ENCODE measurements at places on chromosomes 4 and X.

DNA sequence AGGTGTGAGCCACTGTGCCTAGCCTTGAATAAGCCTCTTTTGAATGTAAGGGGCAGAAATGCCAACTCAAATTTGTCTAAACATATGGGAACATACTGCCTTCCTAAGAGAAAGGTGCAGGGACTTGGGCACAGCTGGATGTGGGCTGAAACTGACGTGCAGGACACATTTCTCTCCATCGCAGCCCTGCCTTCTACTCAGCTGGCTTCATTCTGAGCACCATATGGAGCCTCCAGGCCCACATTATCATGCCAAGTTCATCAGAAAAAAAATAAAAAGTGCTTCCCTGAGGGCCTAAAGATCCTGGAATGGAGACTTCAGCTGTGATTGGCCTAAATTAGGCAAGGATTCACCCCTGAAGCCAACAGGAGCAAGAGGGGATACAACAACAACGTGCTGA lies 386.2 kb downstream of the RAB28 start:
- no peak for DNase-seq

- DNase-seq = no peak
Measured at GRCh38 chr4:46889410-46889809, 19.6 kb downstream of the COX7B2 start.

DNA sequence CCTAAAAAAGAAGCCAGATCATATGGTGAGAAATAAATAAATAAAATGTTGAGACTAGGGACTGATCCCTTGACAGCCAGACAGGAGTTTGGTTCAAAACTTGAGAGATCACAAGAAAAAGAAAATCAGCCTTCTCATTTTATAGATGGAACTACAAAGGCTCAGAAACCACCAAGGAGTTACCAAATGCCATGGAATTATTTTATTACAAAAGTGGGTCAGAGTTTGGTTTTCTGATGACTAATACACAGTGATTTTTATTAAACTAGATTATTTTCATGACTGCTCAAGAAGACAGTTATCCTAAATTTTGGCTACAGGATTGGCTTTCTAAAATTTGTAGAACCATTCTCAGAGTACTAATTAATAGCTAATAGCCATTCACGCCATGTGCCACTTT lies 6.2 kb downstream of the CXCL1 start:
- DNase-seq = no peak

DNA sequence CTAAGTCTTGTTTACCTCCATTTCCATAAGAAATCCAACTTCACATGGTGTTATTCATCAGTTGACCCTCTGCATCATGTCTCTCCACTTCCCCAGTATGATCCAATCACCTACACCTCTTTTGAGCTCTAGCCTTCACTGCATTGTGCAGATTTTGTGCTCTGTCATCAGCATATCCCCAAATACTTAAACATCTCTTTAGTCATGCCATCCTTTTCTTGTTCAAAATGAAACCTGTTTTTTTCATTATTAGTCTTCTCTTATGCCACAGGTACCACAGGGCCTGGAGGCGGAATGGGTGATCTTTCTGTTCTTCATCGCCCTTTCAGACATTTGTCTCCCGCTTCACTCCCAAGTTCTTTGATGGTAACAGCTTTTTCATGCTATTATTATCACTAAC lies 382.7 kb upstream of the GALNTL6 start:
- no peak for DNase-seq

DNA sequence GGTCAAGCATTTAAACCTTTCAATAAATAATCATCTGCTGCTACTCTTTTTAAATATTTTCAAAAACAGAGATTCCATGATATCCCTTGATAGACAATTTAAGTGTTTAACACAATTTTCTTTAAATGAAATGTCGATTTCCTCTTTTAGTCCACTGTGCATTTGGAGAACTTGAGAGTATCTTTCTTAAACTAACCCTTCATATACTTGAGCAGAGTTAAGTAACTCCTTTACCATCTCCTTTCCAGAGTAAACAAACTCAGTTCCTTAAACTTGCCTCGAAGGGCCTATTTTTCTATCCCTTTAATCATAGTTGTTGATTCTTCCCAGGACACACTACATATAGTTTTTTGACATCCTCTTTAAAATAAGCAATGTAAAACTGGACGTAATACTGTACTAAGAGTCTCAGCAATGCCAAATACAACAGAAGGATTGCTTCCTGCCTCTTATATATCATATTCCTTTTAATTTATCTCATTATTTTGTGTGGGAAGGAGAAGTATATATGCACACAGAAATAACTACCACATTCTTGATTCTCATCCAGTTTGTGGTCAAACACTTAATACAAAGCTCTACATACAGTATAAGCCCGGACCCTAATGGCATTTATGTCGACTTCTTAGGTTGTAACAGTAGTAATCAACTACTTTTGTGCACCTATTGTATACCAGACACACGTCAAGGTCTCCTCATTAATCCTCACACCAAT lies 22.8 kb downstream of the RAB28 start:
- no peak for DNase-seq

DNA sequence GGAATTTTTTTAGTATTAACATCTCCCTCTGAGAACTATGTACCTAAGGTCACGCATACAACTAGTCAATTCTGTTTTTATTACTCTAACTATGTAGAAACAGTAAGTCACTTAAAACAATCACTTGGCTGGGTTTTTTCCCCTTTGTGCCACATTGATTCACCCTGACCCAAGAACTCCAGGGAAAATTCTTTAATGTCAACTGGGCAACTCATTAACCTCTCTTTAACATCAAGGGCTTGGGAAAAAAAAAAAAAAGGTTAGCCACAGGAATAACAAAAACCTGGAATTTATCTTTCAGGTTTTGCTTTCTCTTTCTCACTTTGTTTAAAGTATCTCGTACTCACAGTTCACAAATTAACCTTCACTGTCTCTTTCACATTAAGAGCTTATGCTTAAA lies 8.1 kb downstream of the RPL9 start:
- no peak for DNase-seq

GRCh38 chr4:130186931-130187330 lies 1091.0 kb downstream of the C4orf33 start:
- no peak for DNase-seq

DNA sequence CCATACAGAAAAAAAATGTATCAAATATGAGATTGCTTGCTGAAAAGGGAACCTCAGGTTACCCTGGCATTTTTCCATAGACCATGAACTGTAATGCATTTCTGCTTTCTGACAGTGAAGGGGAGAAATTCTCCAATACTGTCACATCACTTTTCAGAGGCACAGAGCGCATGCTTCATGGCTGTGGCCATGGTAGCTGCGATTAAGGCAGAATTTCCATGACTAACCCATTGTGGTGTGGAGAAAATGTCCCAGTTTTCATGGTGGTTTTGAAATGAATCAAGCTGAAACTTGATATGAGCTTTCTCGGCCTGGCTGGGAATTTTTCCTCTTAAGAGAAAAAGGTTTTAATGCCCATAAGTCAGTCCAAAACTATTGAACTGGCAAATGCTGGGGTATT lies 39.5 kb upstream of the MAP3K15 start:
- no peak for DNase-seq

DNA sequence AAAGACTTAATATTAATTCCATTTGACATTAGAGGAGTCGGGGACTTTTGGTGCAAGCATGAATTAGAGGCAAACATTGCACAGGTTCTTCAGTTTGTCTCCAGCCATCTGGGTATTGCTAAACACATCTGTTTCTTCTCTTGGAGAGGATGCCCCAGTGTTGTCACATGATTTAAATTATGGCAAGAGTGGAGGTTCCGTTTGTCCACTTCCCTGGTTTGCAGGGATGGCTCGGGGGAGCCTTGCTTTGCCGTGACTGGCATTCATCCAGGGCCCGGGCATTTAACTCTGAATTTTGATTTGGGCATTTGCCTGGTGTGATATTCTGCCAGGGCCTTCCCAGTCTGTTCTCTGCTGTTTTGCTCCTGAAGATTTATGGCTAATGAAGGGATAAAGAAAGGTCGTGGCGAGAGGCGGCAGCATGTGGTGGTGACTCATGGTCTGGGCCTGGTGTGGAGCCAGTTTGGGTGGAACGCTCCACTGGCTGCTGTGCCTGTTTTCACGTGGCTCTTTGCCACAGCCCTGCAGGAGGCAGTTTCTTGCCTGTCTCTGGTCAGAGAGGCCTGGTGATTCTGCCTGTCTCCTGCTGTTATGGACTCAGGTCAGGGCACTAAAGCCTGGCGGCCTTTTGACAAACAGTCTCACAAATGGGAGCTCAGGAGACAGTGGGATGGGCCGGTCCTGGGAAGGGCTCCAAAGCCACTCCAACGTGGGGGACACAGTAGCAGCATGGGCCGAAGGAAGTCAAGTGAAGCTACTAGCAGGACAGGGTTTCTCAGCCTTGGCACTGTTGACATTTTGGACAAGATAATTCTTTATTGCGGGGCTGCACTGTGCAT lies 99.4 kb upstream of the PGRMC2 start:
- DNase-seq = no peak

DNA sequence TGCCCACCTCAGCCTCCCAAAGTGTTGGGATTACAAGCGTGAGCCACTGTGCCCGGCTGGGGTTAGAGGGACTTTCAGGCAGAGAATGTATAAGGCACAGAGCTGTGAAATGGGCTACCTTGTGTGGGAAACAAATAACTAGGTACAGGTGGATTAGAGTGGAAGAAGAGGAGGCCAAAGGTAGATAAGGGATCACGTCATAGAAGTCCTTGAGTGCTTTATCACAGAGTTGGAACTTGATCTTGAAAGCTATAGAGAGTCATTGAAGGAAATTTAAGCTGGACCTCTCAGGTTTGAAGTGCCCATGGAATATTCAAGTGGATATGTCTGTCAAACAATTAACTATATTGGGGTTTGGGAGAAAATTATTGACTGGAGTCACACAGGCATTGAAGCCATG lies 8.4 kb downstream of the N4BP2 start:
- DNase-seq = no peak

GRCh38 chrX:13685126-13685763 lies 3.7 kb upstream of the RAB9A start:
- no peak for DNase-seq

GRCh38 chr4:87853108-87853507 lies 20.3 kb downstream of the MEPE start:
- DNase-seq = no peak

GRCh38 chr4:127250577-127250976 lies 382.2 kb upstream of the INTU start:
- no peak for DNase-seq

GRCh38 chrX:6644411-6644810 lies 109.5 kb upstream of the VCX3A start:
- no peak for DNase-seq

GRCh38 chr4:115515366-115515765 lies 401.9 kb upstream of the NDST4 start:
- DNase-seq = no peak

- DNase-seq = no peak
Measured at GRCh38 chr4:38710053-38710452, 46.1 kb downstream of the KLF3 start.

DNA sequence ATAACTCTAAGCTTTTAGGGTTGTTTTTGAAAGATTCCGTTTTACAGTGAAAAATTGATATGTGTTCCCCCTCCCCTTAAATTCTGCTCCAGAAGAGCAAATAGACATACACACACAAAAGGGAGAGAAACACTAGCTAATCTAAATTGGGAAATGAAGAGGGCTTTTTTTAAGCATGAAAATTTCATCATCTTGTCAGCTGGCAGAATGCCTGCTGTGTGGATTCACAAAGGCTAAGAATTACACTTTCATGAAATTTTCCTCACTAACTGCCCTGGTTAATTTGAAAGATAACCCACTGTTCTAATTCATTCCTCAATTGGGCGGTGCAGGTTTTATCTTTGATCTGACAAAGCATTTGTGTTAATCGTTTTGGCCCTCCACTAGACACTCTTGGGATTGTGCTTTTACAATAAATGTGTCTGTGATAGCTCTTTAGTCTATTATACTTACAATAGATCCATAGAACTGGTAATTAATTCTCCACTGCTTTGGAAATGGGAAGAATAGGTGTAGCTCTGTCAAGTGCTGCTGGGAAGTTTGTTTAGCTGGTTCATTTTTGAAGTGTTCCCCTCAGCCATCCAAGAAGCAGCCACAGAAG lies 152.9 kb downstream of the POLA1 start:
- no peak for DNase-seq

DNA sequence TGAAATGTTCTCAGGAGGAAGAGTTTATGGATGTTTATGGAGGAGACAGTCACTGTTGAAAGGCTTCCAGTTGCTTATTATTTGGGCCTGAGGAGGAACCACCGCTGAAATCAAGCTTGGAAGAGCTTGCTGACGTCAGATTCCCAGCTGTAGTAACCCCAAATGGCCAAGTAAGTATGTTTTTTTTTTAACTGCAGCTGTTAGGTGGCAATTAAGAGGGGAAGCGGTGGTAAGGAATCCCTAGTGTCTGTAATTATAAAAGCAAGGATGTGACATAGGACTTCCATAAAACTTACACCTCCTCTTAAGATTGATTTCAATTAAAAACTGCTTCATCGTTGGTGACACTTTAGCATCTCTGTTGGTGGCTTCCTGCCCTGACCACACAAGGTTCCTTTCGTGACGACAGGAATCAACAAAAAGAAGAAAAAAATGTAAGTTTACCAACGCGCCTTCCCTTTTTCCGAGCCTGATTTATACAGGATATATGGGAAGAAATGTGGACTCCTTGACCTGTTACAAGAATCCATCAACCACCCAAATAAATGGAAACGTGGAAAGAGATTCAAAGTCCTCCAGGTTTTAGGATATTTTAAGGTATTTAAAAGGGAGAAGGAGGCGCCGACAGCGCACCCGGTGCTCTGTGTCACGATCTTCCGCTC lies 884 bp downstream of the RELL1 start:
- no peak for DNase-seq

DNA sequence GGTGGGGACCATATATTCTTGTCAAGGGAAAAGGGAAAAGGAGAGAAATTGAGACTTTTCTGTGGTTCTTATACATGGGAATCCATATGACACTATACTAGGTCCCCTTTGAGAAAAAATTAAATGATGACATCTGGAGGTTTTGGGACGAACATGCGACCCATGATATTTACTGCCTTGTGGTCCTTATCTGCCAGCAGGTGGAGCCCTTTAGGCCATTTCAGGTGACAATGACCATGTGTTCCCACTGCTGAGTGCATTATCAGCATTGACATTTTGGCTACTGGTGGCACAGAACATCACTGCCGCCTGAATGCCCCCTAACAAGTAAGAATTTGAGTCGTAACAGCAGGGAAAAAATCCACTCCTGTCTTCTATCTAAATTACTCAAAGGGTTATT lies 843.4 kb downstream of the FSTL5 start:
- no peak for DNase-seq

DNA sequence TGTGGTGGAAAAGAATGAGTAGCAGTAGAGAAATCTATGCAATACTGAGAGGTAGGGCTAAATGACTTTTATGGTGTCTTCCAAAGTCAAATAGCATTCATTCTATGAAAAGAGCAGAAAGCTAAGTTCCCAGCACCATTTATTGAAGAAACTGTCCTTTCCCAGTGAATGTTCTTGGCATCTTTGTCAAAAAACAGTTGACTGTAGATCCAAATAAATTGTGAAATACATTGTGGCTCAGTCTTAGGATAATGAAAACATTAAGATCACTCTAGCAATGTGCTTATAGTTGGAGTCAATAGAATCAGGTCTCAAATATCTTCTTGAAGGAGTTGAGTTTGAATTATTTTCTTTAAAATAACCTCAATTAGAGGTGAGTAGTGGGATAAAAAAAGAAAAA lies 19.4 kb downstream of the AREG start:
- no peak for DNase-seq

GRCh38 chrX:39814391-39814790 lies 283.4 kb downstream of the BCOR start:
- DNase-seq = no peak
